Activated CD8-positive, alpha-beta memory T cell treated with anti-CD3 and anti-CD28 coated beads, Interleukin-2, amount 50 U/mL, for 4 hours (primary cell): ENCODE measurements at places on chromosomes 12 and 14.

DNA sequence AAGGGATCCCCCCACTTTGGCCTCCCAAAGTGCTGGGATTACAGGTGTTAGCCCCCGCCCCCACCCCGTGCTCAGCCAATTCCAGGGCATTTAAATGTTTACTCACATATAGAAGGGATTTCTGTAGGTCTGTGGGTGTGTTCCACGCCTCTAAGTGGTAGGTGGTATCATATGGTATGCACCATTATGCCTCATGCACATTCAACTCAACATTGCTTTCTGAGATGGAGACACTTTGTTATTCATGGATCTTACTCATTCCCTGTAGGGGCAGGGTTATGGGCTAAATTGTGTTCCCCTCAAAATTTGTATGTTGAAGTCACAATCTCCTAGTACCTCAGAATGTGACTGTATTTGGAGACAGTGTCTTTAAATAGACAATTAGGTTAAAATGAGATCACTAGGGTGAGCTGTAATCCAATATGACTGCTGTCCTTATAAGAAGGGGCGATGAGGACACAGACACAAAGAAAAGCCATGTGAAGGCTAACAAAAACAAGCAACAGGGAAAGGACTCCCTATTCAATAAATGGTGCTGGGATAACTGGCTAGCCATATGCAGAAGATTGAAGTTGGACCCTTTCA lies 200.6 kb downstream of the EFCAB11 start:
- no peak for DNase-seq

- peak; percentile 35 for DNase-seq
These were observed 66.2 kb upstream of the GPR68 start for GRCh38 chr14:91310606-91311283.

DNA sequence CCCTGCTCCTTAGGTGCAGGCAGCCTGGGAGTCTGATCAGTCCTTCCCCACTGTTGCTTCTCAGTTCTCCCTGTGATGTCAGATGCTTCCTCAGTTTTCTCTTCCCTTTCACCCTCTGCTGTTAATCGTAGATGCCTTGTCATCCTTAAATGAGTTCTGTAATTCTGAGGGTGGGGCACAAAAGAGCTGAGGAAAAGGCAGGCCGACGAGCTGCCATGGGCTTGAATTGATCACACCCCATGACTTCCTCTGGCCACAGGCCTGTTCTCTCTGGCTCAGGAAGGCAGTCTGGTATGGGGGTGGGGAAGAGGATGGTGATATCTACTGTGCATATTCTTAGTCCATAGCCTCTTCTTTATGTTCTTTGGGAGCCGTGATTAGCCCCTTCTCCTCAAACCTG lies 5.2 kb upstream of the AP1G2 start:
- DNase-seq, result no peak

- no peak for DNase-seq
These were observed 61.4 kb upstream of the VPS33A start for GRCh38 chr12:122327494-122328385.

GRCh38 chr14:55301437-55302121 lies 30.4 kb downstream of the FBXO34 start:
- no peak for DNase-seq

- DNase-seq, result no peak
These were observed 79.1 kb downstream of the KCNK13 start for GRCh38 chr14:90140956-90141316.

- no peak for DNase-seq
These were observed 255.7 kb downstream of the ADGRD1 start for GRCh38 chr12:131209082-131210070.

GRCh38 chr12:46131732-46132469 lies 136.9 kb downstream of the SLC38A1 start:
- no peak for DNase-seq

GRCh38 chr14:67680121-67680602 lies 5.7 kb upstream of the VTI1B start:
- DNase-seq, result no peak

DNA sequence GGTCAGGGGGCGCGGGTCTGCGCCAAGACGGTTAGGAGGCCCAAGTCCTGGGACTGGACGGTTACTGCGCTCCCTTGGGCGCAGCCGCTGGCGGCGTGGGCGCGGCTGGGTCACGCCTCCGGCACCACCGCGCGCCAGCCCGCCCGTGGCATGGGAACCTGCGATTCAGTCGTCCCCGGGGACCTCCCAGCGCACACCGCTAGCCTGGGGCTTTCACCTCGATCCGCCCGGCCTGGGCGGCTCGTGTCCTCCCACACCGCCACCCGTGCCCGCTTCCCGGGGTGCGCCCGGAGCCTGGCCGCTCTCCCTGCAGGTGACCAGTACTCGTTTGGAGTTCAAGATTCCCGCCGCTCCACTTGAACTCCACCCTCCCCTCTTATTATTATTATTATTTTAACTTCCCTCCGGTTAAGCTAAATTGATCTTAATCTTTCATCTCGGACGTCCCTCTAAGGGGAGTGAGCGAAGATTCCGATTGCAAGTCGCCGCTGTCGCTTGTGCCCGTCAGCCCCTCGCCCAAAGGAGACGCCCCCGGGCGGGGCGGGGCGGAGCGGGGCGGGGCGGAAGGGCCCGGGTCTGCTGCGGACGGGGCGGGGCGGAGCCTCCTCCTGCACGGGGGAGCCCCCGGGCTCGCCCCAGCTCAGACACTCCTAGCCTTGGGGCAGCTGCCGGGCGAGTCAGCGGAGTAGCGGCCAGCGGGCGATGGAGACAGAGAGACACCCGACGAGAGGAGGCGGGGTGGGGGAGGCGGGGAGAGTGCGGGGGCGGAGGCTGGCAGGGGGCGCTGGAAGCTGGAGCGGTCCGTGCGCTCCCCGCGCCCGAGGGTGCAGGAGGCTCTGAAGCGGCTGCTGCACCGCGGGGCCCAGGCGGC lies at the start of gene KCNMB4:
Gene KCNMB4 (plus strand): TSS at position 643 of the 871 bp plus-strand sequence. CDS start 445 bp downstream, outside the sequence.
- DNase-seq, result peak; percentile 77

DNA sequence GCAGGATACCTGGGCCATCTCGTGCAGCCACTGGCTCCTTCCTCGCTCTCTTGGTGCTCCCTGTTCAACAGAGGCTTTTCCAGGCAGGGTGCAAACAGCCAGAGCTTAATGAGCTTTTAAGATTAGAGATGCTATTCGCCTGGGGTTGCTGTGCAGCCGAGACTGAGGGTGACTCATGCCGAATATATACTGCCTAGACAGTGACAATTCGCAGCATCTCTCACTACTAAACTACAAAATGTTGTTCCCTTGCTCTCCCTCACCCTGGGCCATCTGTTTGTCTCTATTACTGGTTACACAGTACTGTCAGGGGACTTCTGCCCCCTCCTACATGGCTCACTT lies 26.0 kb upstream of the TESC start:
- no peak for DNase-seq

DNA sequence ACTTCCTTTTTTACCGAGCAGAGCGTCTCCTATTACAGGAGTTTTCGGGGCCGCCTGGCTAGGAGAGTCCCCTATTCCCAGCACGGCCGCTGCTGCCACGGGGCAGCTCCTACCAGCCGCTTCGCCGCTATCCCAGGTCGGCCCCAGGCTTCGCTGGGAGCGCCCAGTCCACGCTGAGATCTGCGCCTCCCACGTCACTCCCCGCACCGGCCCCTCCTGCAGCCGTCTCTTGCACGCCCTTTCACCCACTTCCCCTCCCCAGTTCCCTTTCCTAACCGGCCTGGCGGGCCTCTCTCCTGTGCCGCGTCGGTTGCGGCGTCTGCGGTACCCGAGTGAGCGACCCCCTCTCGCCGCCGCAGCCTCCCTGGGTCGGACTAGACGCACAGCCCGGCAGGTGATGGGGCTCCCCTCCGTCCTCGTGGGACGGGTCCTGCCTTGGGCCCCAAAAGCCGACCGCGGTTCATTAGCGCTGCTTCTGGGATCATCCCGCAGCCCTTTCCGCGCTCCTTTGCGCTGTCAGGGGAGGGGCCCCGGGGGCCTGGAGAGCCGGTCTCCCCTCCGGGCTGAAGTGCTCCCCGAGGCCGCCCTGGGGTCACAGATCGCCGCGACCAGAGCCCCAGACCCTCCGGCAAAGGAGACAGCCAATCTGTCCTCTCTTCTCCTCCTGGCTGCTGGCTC lies 1318.4 kb downstream of the TMEM121 start:
- peak; percentile 65 for DNase-seq

GRCh38 chr12:52248541-52249461 lies 15.8 kb downstream of the KRT7 start:
- DNase-seq, result no peak

GRCh38 chr12:121800694-121801594 lies 2.9 kb upstream of the SETD1B start:
- peak; percentile 73 for DNase-seq

DNA sequence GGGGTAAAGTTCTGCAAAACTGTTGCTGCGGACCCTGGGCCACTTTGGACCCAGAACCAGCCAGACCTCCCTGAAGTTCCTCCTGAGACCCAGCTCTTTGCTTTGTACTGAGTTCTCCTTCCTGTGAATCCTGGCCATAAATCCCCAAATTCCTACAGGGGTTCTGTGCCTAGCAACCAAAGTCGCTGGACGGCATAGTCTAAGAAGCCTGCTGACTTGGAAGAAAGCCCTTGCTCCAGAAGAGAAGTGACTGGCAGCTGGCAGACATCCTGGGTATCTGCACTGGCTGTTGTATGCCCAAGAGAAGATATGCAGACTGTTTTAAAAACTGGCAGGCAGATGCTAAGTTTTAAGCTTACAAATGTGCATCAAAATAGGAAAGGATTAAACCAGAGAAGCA lies 99.9 kb upstream of the SLC24A4 start:
- no peak for DNase-seq

GRCh38 chr12:28988325-28988704 lies 160.8 kb upstream of the FAR2 start:
- DNase-seq, result no peak

GRCh38 chr12:3647504-3647903 lies 105.4 kb downstream of the CRACR2A start:
- DNase-seq, result no peak

DNA sequence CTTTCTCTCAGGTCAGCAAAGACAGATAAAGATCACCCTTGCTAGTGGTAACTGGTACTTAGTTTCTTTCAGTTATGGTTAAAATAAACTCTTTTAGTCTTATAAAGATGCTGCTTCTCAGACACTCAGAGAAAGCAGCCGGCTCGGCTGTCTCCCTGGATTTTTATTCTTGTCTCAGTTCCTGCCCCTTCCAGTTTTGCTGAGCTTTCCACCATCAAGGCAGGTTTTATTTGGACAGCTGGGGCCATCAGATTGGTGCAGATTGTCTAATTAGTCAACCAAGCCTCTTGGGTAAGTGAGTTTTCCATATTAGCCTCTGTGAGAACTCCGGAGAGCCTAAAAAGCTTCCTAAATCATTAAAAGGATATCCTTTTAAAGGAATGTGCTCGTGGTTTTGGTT lies 130.8 kb upstream of the BMP4 start:
- DNase-seq, result no peak

GRCh38 chr12:91576432-91576831 lies 393.8 kb upstream of the DCN start:
- no peak for DNase-seq

- no peak for DNase-seq
These were observed 26.7 kb downstream of the SPX start for GRCh38 chr12:21552635-21553328.

DNA sequence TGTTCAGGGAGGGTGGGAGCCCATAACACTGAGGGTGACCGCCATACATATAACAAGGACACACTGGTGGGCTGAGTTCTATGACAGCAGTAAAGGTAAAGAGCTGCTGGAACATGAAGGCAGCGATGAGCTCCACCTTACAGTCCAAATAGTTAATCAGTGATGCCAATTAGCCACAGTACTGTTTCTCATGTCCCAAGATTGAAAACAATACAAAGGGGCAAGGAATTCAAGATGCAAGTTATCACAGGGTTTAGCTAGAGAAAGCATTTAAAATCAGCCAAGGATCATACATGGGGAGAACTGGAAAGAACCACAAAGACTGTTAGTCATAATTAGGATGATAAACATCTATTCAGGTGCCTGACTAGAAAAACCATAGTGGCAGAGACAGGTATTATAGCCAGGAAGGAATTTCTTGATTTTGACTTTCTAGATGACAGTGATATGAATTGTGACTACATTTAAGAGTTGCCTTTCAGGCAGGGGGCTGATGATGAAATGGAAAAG lies 221.2 kb downstream of the SLC2A13 start:
- no peak for DNase-seq

GRCh38 chr14:51860825-51861499 lies 550 bp downstream of the GNG2 start:
- DNase-seq, result no peak

DNA sequence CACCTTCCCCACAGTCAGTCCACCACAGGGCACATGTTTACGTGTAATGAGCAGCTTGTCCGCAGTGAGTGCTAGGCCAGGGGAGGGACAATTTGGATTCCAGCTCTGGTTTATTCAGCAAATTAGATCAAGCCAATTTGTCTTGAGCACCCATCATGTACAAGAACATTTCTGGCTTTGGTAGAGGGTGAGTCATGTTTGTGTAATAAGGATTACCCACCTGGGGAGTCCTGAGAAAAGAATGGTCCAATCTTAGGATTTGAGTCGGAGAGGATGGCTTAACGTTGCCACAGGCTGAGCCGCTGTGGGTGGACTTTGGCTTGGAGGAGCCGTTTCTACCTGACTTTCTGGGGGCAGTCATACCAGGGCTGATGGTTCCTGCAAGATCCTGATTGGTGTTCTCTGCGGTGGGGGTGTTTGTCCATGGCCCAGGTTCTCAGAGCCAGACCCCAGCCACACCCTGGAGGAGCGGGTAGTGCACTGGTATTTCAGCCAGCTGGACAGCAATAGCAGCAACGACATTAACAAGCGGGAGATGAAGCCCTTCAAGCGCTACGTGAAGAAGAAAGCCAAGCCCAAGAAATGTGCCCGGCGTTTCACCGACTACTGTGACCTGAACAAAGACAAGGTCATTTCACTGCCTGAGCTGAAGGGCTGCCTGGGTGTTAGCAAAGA lies 143.7 kb downstream of the SMOC1 start:
- DNase-seq, result no peak

GRCh38 chr12:132167611-132168310 lies 23.5 kb downstream of the NOC4L start:
- no peak for DNase-seq

DNA sequence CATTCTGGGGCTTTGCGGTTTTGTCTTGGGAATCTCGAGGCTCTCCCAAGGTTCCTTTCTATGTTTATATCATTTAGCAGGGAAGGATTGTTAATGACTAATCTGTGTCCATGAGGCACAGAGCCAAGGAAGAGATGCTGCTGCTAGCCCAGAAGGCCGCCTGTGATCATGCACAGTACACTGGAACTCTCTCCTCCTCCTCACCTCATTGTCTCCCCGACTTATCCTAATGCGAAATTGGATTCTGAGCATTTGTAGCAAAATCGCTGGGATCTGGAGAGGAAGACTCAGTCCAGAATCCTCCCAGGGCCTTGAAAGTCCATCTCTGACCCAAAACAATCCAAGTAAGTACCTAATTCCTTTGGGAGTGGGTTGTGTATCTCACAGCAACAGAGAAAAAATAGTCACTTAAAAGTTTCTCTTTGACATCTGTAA lies at the start of gene NR1H4:
Gene NR1H4 (plus strand): TSS at position 151 of the 435 bp plus-strand sequence. CDS start 19,458 bp downstream, outside the sequence.
- DNase-seq, result no peak

GRCh38 chr14:35829449-35829848 lies 3.3 kb downstream of the BRMS1L start:
- DNase-seq, result no peak
